Erythroblast (primary cell): ENCODE measurements at places on chromosomes 5 and 9.

DNA sequence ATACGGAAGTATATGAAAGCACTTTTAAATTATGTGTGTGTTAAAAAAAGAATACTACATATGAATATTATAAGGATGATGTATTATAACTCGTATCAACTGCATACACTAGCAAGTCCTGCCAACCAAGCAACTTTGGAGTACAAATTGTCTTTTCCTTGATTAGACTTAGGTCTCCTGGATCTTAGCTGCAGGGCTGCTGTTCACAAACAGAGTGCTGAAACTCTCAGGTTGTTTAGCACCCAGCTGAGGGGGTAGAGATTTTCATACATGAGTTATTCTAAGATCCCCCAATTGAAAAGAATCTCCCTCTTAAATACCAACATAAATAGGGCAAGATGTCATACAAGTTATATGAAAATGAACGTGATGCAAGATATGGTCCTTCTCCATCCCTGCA, 149.8 kb upstream of the TNC start:
- DNase-seq = no peak

DNA sequence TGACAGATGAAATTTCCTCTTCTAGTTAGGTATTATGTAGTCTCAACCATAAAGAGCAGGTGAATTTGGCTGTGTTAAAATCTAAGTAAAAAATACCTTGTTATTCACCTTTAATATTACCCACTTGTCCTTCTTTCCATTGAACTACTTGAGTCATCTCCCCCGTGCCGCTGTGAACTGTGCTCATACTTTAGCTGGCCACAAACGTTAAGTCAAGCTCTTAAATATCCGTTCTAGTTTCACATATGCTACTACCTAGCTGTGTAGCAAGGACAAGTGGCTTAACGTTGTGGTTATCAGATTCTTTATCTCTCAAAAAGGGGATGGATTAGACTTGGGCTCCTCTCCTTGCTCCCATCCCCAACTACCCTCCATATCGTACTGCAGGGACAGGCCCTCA, 110.4 kb downstream of the EFNA5 start:
- no peak for DNase-seq

DNA sequence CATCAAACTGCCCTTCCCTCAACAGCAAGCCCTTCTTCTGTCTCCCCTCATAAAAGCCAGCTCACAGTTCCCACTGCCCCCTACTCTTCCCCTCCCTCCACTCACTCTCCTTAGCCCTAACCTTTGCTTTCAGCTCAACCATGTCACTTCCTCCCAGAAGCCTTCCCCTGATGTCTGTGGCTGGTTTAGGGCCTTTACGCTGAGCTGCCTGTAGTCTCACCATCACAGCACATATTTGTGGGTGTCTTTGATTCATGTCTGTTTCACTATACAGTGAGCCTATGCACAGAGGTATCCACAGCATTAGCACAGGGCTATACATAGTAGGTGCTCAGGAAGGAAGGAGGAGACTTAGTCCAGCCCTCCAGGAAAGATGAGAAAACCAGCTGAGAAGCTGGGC, 34.7 kb downstream of the C9orf50 start:
- DNase-seq = no peak

- DNase-seq = peak; percentile 7
Measured at GRCh38 chr5:1792842-1793266, 6.8 kb downstream of the MRPL36 start.

- no peak for DNase-seq
Measured at GRCh38 chr5:71762826-71763225, 43.8 kb downstream of the CARTPT start.

- no peak for DNase-seq
Measured at GRCh38 chr5:179228341-179229121, 116.7 kb downstream of the ADAMTS2 start.

DNA sequence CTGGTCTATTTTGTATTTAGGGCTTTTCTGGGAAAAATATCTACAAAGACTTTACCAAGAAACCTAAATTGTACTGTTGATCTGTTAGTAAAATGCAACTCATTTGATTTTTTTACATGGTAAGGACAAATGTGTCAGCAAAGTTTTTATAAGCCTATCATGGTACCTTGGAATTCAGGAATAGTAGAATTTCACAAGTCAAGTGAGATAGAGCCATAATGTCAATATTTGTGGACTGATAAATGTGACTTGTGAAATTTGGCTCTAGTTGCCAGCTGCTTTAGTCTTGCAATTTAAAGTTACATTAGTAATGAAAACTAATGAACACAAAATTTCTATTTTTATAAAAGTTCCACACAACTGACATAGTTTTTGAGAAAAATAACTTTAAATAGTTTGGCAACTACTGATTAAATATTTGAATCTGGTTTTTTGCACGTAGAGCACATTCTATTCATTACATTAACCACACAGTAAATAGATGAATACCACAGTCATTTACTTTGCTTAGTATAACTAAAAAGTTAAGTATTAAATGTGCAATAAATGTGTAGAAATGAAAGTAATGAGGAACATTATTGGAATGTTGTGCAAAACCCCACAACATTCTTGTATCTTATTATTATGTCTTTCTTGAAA, 41.2 kb upstream of the RIOK2 start:
- DNase-seq = no peak

GRCh38 chr5:54981928-54982327, 3.5 kb downstream of the ESM1 start:
- no peak for DNase-seq

DNA sequence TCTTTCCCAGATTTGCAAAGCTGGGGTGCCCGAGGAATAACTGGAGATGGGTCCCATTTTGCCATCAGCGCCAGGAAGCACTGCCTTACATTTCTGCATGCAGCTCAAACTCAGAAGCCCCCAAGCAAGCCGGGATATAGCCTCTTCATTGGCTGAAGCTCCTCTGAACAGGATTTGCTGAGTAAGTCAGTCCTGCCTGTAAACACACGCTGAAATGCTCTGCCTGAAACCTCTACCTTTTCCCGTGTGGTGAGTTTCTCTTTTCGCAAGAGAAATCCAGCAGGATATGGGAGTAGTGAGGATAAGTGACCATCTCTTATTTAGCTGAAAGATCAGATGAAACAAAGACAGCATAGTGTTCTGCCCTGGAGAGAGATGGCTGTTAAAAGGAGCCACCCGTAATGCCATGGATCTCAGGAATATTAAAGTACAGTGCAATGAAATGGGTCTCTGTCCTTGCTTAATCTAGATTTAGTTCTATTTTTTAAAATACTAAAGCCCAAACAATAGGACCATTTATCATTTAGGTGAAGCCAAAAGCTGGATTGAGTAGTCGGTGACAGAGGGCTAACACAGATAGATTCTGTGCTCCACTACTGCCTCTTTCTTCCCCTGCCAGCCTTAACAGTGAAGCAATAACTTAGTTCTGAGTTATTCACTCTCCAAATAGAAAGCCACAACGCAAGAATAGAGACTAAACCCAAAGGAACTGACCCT, 177.5 kb upstream of the PPP2R2B start:
- no peak for DNase-seq

DNA sequence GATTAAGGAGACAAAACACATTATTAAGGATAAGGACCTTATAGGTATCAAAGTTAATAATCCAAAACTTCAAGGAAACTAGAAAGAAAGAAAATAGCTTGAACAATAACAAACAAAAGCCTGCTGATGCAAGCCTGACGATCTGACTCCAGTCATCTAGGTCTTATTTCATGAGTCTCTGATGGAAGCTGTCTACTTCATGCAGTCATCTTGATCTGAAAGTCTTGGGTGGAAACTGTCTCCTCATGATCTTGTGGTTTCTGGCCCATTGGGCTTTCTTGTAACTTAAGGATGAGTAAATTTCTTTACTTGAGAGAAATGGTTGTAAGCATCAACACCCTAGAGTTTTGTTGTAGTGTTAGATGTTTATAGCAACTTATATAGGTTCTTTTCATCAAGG, 20.6 kb upstream of the PSIP1 start:
- no peak for DNase-seq

DNA sequence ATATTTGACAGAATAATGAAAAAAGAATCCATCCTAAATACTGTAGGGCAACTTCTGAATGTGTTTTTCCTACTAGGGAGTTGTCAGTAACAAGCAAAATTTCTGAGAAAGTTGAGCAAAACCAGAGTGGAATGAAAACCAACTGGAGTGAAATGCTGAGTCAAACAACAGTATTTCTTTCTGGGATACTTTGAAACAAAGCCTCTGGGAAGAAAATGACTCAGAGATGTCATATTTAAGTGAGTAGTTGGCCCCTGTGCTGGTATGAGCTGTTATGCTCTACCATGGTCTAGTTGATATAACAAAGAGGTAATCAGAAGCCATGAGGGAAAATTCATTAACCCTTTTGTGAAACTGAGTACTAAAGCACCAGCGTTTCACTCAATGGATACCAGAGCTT, 372.1 kb upstream of the C9orf72 start:
- no peak for DNase-seq

- no peak for DNase-seq
Measured at GRCh38 chr9:133656211-133657119, 20.3 kb downstream of the DBH start.

DNA sequence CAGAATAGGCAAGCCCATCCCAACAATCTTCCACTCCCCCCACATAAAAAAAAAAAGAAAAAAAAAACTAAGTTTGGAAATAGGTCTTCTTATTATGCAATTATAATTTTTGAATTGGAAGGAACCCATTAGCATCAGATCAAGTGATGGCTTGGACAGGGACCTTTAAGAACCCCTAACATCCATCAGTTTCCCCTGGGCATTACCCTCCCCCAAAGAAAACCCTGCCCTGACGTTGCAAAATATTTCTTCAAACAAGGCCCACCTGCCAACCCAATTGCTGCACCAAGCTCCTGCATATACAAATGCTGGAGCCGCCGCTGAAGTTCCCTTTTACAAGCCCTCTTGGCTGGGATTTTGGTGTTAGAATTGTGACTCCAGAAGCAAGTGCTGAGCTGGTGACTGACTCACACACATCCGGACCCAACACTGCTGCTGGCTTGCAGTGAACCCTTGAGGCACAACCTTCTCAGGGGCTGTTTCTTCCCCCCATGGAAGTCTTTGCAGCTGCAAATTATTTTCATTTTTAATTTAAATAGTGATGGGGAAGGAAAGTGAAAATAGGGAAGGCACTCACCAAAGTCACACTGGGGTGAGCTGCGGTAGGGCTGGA, 56.1 kb upstream of the AFAP1L1 start:
- no peak for DNase-seq

DNA sequence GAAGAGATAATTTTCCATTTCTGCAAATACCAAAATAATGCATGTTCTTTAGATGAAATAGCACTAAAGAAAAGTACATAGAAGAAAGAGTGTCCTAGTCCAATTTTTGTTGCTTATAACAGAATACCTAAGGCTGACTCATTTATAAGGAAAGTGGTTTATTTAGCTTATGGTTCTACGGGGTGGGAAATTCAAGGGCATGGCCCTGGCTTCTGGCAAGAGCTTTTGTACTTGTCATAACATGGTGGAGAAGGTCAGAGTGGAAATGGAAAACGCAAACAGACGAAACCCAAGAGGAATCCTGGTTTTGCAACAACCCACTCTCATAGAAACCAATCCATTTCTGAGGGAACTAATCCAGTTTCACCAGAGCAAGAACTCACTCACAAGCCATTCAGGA, 283.7 kb downstream of the CSNK1G3 start:
- DNase-seq = no peak

DNA sequence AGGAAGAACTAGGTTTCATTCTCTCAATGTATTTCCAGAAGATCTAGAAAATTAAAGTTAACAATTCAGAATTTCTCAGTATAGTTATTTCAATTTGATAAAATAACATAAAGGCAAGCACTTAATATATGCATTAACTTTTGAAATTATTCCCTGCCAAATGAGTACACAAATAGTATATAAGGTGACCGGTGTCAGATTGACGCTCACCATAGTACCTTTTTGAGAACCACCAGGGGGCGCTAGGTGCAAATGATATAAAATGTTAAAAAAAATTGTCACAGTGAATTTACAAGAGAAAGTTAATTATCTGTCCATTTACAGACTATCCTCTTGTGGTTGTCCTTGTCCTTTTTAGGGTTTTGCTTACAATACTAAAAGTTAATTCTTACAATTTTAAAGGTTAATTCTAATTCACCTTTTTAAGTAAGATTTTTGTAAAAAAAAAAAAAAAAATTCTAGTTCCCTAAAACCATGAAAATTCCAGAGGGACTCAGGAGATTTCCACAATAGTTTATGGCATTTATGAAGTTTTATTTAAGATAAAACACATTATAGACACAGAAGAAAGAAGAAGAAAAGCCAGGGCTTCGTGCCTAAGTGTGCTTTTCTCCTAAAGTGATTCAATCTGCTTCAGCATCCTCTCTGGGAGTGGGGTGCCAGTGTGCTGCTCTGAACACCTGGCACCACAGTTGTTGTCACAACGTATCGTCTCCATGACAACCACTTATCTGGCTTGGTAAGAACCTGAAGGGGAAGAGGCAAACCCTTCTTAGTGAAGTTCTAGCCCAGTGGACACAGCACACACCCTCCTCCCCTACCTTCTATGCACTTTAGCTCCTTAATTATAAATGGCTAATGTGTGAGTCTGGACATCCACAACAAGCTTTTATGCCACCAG, 1.7 kb downstream of the ADAMTS16 start:
- peak; percentile 79 for DNase-seq
